ENCODE measurements at places on chromosomes 4 and X.
A peak's percentile ranks its signal among the peaks of the same experiment; 100 is the strongest.

DNA sequence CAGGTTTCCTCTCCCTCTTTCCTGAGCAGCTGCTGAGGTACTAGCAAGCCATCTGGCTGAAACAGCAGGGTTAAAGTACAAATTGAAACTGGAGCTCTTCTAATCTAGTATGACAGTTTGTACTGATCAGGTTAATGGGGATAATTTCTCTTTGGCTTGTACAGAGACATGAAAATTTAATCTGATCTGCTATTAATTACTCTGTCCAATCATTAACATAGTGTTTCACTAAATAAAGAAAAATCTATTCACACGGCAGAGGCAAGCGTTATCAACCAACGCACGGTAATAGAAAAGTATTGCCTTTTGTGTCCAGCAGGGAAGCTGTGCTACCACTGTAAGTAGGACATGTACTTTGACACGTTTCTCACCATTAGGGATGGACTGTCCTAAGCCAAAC, 71.1 kb downstream of the IGSF1 start:
- DNase-seq: no peak

- no peak for DNase-seq
Measured at GRCh38 chrX:15217161-15217560, 52.7 kb downstream of the ASB9 start.

DNA sequence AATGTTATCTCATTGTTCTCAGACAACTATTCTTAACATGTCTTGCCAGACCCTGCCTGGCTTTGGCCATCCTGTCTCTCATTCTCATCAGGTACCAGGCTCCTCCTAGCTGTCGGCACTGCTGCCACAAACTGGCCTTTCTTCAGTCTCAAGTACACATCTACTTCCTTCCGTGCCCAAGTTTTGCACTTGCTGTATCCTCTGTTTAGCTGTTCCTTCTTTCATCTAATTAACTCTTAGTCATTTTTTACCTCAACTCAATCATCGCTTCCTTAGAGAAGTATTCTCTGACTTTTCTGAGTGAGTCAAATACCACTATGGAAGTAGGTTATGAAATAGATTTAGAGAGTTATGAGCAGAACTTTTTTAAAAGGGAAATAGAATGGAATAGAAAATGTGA, 19.7 kb downstream of the CXCL3 start:
- DNase-seq: no peak

DNA sequence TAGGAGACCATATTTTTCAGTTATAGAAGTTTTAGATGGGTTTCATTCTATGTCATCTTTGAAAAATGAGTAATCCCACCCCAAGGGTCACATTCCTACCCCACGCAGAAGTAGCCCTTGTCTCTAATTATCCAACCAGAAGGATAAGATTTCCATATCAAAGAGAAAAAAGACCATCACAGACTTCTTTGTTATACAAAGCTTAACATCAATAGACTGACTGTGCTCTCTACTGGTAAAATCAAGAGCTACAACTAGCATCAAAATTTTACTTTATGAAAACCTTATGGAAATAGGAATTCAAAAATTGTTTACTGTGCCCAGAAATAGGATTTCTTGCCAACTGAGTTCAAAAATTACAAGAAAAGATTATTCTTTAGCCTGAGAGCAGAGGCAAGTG, 24.9 kb downstream of the TNMD start:
- DNase-seq: no peak

DNA sequence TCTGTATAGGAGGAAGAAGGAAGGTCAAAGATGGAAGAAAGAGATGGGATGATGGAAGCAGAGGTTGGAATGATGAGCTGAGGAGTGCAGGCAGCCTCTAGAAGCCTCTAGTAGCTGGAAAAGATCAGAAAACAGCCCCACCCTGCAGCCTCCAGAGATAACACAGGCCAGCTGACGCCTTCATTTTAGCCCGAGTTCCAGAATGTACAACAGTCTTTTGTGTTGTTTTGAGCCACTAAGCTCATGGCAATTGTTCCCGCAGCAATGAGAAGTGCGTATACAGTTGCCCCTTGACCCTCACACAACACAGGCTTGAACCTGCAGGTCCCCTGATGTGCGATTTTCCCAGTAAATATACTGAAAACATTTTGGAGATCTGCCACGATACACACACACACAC, 72.0 kb downstream of the WFS1 start:
- no peak for DNase-seq

- DNase-seq: no peak
Measured at GRCh38 chrX:115642895-115643530, 82.0 kb downstream of the PLS3 start.

GRCh38 chr4:80431203-80431965, 95.9 kb downstream of the CFAP299 start:
- DNase-seq: no peak

DNA sequence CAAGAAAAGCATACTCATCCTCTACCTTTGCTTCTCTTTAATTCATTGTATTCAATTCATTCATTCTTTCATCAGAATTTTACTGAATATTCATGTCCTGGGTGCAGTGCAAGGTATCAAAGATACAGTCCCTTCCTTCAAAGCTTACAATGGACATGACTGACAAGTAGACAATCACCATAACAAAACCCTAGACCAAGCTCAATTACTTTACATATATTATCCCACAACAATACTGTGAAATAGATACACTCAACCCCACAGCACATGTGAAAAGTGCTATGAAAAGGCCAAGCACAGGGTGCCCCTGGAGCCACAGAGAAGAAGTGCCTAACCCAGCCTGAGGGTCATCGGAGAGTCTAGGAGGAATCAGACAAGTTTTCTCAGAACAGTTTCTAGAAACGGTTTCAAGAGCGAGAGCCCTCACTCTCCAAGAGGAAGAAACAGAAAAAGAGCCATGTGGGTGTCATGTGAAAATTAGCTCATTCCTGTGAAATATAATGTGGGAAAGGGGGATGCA, 15.3 kb downstream of the AMBN start:
- no peak for DNase-seq

DNA sequence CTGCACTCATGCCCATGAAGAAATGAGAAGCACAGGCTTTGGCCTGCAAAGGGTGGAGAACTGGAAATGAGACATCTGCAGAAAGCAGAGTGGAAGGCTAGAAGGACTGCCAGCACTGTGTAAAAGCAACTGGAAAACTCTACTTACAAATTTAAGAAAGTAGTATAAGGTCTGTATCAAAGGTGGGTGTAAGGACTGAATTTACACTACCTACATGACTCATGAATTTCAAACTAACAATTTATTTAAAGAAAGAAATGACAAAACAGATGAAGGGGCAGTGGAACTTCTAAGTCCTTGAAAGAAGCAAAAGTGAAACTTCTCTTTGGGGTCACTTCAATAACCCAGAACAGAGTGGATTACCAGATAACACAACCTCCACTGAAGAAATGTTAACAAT, 71.2 kb downstream of the SLC10A7 start:
- DNase-seq: no peak

DNA sequence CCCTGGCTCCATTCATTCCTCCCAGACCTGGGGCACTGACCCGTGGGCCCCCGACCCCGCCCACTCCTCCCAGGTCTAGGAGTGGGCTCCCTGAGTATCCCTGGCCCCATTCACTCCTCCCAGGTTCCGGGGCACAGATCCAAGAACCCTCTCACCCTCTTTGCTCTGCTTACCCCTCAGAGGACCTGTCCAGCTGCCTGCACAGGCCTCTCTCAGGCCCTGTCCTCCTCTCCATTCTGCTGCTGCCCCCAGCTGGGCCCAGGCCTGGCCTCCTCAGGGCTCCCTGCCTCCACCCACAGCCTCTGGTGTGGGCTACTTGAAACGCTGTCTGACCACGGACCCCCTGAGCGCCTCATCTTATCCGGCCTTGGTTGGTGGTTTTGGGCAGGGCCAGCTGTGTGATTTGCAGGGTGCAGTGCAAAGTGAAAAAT, 217.7 kb upstream of the PSAPL1 start:
- DNase-seq: no peak

DNA sequence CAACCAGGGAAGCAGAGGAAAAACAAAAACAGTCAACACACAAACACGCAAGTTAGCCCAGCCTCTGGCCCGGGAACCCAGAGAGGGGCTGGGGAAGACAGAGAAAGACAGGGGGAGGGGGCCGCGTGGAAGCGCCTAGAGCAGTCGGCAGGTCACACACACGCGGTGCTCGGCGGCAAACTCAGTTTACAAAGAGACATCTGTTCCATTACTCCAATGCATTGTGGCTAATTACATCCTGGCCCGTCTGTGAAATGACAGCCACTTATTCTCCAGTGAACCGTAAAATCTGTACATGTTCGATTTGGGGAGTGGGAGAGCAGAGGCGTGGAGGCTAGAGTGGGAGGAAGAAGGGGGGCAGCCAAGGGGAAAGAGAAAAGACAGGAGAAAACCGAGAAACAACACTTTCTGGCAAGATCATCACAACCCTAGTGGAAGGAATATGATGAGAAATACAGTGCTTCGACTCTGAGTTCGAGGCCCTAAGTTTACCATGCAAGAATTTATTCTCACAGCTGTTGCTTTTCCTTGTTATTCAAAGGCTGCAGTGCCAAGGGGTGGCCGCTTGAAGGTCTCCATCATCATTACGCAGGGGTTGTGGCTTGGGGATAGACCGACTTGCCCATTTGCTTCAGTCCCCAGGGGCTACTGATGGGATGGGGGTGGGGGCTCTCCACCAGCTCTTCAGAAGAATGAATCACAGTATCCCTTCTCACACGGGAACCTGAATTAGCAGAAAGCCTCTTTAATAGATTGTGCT, 167.7 kb downstream of the MGST2 start:
- no peak for DNase-seq

GRCh38 chrX:43525901-43526610, 130.0 kb upstream of the MAOA start:
- DNase-seq: no peak

GRCh38 chr4:69156913-69157312, 57.6 kb downstream of the UGT2B11 start:
- DNase-seq: no peak

- no peak for DNase-seq
Measured at GRCh38 chr4:102493794-102494193, 7.4 kb upstream of the NFKB1 start.

DNA sequence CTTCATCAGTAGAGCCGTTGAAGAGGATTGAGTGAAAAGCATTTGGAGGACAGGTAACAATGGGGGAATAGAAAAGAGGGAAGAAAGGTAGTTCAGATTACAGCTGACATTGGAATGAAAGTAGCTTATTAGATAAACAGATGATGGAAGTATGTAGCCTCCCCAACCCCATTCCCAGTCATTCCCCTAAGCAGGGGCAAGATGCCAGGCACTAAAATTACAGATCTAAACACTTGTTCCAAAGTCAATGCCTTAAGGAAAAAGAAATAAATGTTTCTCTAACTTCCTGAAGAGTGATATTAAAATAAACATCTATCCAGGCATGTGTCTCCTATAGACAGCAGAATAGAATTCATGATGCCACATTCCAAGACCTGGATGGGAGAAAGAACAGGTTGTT, 350.8 kb downstream of the PDGFC start:
- no peak for DNase-seq

DNA sequence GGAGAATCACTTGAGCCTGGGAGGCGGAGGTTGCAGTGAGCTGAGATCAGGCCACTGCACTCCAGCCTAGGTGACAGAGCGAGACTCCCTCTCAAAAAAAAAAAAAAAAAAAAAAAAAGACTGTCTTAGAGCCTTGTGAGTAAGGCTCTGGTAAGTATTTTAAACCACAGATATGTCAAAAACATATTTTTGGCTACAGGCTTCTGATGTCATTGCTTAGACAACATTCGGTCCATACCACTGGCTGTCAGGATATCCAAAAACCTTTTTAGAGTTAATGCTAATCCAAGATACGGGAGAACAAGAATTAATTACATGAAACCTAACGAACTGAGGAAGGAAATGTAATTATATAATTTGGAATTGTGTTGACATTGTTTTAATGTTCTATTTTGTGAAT, 999.5 kb upstream of the PABPC4L start:
- DNase-seq: no peak

GRCh38 chrX:129360175-129360574, 163.1 kb downstream of the SMARCA1 start:
- DNase-seq: peak; percentile 3

DNA sequence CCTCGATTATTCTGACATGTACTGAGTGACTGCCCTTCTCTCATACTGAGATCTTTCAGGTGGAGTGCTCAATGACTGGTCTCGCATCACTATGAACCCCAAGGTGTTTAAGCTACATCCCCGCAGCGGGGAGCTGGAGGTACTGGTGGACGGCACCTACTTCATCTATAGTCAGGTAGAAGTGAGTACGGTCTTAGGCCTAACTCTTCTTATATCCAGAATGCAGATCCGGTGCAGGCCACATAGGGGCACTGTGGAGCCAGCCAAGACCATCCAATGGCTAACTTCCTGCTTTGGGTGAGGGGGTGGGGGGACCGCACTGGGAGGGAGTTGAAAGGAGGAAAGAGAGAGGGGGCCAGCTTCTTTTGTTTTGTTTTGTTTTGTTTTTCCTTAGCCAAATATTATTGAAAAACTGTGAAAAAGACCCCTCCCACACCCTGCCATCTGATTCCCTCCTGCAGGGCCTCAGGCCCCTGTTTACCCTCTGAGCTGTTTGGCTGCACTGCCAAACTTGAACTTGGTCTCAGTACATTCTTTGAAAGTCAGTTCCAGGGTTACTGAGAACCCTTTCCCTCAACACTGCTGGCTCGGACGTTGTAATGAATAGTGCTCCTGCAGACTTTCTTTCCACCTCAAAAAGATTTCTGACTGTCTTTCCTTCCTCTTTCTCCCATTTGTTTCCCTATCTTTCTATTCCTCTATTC, 16.2 kb downstream of the AWAT2 start:
- DNase-seq: peak; percentile 11

DNA sequence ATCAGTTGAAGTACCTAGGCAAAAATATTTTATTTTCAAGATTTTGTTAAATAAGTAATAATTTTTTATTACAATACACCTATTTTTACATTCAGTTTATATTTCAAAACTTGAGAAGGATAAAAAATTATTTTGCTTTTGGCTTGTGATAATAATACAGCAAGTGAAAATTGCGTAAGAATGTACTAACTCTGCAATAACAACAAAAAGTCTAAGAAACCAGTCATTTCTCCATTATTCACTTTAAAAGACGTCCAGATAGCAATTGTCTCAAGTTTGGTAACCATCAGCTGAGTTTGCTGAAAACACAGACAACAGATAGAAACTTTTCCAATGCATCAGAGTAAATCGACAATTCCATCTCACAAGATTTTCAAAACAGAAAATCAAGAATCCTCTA, 12.1 kb downstream of the CXCL8 start:
- no peak for DNase-seq

GRCh38 chr4:86472377-86473019, 112.6 kb upstream of the MAPK10 start:
- no peak for DNase-seq

- DNase-seq: no peak
Measured at GRCh38 chrX:78945186-78945912, at the start of gene P2RY10. Gene P2RY10 (plus strand): TSS chrX:78945391. CDS start chrX:78960521, 15,130 bp downstream.

- DNase-seq: no peak
Measured at GRCh38 chr4:183144787-183145186, 45.7 kb downstream of the WWC2 start.

GRCh38 chr4:55636656-55636999, 530 bp upstream of the NMU start:
- DNase-seq: no peak

DNA sequence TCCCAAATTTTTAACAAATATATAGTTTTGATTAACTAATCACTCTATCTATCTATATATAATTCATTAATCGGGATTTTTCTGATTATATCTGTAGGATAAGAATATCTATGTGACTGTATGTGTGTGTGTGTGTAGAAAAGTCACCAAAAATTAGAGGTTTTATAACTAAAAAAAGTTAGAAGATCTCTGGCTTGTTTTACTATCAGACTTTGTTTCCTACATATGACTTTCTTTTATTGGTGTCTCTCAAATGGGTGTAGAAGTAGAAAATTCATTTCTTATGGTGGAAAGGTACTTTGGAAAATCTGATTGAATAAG, 26.7 kb upstream of the TMPRSS11D start:
- no peak for DNase-seq

Data from C1 segment of cervical spinal cord (tissue), 14 donors.